ENCODE measurements at places on chromosomes 16 and 17.

DNA sequence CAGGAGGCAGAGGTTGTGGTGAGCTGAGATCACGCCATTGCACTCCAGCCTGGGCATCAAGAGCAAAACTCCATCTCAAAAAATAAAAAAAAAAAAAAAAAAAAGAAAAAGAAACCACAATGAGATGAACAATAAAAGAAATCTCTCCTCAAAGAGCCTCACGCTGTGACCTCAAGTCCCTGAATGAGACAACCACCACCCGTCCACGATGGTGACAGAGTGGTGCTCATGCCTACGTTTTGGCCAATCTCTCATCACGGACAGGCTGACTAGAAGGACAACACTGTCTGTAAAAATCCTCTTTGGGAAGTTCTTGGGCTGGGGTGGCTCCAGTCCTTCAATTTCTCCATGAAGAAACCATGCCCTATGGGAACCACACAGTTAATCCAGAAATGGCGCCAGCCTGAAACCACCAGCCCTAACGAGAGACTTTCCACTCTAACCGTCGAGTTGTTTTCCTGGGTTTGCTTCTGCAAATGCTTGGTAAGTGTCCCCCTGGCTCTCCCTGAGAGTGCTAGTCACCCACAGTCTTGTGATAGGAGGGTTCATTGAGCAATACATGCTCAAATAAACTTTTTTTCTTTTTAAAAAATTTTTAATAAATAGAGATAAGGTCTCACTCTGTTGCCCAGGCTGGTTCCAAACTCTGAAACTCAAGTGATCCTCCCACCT, 15.0 kb upstream of the PRSS27 start:
- DNase-seq: no peak

DNA sequence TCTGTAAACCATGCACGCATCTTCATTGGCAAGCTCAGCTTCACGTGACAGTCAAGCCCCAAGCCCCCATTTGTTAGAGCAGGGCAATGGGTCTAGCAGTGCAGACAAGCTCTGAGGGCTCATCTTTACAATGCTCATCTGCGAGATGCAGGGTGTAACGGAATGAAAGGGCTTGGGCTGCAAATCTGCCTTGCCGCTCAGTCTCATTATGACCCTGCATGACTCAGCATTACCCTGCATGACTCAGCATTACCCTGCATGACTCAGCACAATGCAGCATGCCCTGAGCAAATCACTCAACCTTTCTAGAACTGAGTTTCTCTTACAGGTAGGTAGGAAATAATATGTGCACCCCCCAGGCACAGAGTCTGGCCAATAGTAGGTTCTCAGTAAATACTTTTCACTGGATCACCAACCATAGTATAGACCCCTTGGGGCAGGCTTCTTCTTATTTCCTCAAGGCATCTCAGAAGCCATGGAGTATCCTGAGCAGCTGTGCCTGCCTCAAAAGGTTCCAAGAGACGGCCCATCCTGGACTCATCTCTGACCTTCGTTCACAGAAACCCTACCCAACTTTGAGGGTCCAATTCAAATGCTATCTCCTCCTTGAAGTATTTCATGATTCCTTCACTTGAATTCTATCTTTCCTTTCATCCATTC, 391.3 kb upstream of the CDH5 start:
- no peak for DNase-seq

DNA sequence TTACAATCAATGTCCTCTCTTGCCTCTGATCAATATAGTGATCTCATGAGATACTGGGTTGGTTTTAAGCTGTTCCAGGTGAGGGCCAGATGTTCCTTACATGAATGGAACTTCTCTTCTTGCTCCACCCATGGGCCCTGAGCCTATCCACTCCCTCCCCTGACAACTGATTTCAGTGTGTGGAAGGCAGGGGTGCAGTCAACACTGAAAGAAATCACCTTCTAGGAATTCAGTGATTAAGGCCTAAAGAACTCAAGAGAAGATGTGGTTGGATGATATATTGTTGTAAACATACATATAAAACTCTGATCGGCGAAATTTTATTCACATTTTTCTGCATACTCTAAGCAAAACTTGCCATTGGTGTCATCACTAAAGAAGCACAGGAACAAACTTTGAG, 6.7 kb upstream of the GOSR2 start:
- DNase-seq: no peak

GRCh38 chr16:54375071-54375470, 88.5 kb upstream of the IRX3 start:
- DNase-seq: no peak

- DNase-seq: no peak
These were observed 22.4 kb upstream of the CBX4 start for GRCh38 chr17:79861413-79862216.

- no peak for DNase-seq
These were observed 2.1 kb upstream of the BAIAP2 start for GRCh38 chr17:81032641-81033480.

GRCh38 chr17:31211352-31212012, 85.6 kb downstream of the OMG start:
- DNase-seq: no peak

DNA sequence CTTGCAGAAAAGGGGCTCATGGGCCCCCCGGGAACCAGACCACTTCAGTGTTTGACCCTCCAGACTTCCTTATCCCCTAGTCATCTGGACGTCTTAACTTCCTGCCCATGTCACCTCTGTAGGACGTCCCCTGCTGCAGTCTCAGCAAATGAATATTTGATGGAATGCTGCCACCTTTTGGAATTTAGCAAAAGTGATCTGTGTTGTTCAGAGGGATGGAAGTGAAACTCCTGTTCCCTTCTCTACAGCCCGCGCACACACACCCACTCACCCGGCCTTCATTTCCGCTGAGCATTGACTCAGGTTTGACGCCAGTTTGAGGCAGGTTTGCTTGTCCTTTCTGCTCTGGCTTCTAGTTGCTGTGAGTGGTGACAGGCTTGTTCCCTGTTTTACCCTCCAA, 507.2 kb upstream of the EEF2KMT start:
- no peak for DNase-seq

GRCh38 chr16:28563218-28563617, 9.5 kb downstream of the SGF29 start:
- DNase-seq: no peak

- no peak for DNase-seq
These were observed 89.8 kb downstream of the CYB561 start for GRCh38 chr17:63356337-63356757.

- DNase-seq: no peak
These were observed 31.3 kb upstream of the ABCC3 start for GRCh38 chr17:50603340-50603739.

DNA sequence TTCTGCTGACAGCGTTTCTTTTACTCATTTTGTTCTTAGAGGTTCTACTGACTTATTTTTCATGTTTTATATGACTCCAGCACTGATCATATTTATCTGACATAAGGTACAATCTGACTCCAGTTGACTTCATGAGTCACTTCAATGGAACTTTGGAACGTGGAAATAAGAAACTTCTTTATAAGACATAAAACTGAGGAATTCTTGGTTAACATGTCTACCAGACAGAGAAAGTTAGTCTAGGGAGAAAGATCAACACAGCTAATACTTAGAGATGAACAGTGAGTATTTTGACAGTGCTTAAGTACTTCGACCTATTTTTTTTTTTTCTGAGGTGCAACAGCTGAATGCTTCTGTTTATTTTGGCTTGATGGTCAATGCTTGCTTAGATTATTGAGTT, 679.5 kb downstream of the KCNJ2 start:
- no peak for DNase-seq

DNA sequence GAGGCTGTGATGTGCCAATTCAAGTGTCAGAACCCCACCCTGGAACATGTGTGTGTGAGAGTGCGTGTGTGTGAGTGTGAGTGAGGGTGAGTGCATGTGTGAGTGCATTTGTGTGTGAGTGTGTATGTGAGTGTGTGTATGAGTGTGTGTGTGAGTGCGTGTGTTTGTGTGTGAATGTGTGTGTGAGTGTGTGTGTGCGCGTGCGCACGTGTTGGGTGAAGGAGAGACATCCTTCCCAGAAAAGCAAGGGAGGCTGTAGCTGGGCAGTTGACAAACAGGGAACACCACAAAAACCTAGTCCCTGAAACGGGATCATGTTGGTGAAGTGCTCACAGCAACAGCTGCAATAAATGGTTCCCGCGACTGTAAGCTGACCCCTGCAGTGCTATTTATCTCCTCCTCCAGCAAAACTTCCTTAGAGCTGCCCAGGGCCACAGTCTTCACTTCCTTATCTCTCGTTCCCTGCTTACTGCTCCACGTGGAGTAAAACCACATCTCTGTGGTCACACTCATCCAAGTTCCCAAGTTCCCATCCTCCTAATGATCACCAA, 40.1 kb upstream of the RPL38 start:
- no peak for DNase-seq

- no peak for DNase-seq
These were observed 99.5 kb upstream of the AXIN2 start for GRCh38 chr17:65660947-65661346.

- no peak for DNase-seq
These were observed 2.5 kb downstream of the ITGAE start for GRCh38 chr17:3798273-3799180.

- no peak for DNase-seq
These were observed 701 bp upstream of the MRC2 start for GRCh38 chr17:62626719-62627218.

- no peak for DNase-seq
These were observed 22.9 kb downstream of the ADAM11 start for GRCh38 chr17:44781551-44782325.

DNA sequence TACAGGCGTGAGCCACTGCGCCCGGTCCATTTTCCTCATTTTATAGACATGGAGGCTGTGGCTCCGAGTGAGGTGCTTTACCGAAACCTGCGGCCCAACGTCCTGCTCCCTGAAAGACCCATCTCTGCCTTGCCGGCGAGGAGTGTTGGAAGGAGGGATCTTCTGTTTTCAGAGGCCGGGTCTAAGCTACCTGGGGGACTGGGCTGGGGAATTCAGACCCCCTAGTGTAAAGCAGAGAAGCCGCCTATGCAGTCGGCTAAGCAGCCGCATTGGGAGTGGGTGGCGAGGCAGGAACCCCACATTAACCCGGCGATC, 16.3 kb downstream of the MEOX1 start:
- DNase-seq: no peak

- peak; percentile 68 for DNase-seq
These were observed 15.9 kb upstream of the ANKRD40CL start for GRCh38 chr17:50783193-50783660.

DNA sequence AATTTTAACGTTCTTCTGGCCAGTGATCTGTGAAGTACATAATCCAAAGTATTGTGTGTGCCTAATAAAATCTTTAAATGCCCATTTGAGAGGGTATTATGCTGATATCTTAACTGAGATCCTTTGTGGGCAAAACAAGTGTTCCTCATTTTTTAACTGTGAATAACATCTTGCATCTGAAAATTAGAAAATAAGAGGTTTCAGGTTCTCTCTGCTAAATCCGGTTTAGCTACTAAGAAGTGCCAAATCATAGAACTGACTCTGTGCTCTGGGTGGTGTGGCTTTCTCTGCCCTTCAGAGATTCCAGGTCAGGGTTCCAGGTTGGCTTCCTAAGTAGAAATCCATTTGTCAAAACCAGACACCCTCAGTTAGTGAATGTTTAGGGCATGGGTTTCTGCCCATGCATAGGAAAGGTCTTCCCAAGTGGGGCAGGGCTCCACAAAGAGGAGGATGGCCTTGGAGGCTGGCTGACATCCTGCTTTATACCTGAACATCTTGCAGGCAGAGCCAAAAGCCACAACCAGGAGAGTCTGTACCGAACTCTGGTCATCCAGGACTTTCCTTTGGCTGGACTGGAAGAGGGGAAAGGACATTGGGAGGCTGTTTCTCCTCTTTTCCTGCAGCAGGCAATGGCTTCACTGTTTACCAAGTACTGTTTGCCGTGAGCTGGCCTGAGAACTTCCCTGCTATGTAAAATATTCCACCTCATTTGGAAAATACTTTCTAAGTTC, 8.5 kb downstream of the ALDH3A2 start:
- DNase-seq: no peak

DNA sequence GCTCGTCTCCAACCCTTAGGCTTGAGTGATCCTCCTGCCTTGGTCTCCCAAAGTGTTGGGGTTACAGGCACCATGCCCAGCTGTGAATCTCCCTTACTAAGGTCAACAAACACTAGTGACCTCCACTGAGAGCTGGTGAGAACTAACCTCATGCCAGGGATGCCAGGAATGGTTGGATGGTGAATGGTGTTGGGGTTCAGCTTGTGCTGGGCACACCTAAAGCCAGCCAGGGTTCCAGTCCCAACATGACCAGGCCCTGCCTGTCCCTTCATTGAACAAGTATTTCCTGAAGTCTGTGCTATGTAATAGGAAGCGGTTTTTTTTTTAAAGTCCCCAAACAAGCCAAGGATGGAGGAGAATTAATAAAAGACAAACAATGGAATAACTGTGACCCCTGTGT, 56.0 kb upstream of the TOB1 start:
- no peak for DNase-seq

- DNase-seq: no peak
These were observed 996 bp downstream of the TNFSF13 start for GRCh38 chr17:7559320-7560171.

DNA sequence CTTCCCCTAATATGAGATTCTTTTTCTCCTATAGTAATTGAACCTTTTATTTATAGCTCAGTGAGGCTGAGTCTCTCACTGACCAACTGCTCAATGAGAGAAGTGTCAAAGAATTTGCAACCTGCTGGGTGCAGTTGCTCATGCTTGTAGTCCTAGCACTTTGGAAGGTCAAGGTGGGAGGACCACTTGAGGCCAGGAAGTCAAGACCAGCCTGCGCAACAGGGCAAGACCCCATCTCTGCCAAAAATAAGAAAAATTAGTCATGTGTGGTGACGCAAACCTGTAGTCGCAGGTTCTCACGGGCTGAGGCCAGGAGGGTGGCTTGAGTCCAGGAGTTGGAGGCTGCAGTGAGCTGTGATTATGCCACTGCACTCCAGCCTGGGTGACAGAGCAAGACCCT, 30.9 kb upstream of the CRYBA1 start:
- DNase-seq: no peak

DNA sequence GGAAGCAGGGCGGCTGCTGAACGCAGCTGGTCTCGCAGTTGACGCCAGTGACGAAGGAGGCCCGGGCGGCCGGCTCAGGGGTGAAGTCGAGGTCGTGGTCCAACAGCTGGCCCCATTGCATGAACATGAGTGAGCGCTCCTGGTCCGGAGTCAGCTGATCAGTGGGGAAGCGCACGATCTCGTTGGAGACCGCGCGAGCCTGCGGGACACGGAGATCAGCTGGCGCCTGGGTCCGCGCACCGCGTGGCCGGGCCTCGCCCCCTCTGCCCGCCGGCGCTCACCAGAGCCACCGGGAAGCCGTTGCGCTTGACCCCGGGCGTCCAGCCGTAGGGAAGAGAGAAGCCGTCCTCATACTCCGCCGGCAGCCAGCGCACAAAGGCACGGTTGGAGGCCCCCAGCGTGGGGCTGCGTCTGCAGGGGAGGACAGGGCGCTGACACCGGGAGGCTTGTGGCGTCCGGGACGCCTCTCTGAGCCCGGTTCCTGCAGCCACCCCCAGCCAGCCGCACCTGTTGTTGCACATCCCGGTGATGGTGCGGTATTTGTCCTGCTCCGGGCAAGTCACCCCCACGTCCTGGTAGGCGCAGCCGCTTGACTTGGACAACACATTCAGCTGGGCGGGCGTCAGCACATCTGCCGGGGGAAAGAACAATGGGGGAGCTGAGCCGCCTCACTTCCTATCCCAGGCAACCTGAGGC, 1.6 kb downstream of the MPO start:
- DNase-seq: no peak

GRCh38 chr16:8660841-8661301, 13.5 kb upstream of the ABAT start:
- DNase-seq: no peak
